Stimulated activated CD4-positive, alpha-beta T cell treated with anti-CD3 and anti-CD28 coated beads, Interleukin-1b, Interleukin-23, amount 100 ng/mL, for 4 hours (primary cell): ENCODE measurements at places on chromosomes 5 and 9.

DNA sequence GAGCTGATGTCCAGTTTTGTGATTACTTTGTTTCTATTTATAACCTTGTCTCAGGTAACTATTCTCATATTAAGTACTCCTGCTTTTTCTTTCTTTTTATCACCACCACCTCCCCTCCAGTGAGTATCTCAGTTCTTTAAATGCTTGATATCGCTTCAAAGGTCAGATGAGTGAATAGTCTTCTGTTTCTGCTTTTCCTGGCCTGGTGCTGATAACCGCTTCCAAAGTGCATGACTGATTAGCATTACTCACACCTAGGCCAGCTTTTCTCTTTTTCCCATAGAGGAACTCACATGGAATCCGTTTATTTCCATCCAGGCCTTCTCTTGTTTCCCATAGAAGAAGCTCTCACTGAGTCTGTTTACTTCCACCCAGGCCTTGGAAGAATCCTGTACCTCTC, 3.2 kb downstream of the SLC36A1 start:
- DNase-seq, result no peak

- DNase-seq, result peak; percentile 23
Observed at GRCh38 chr5:133610489-133611356, 1.6 kb downstream of the FSTL4 start.

DNA sequence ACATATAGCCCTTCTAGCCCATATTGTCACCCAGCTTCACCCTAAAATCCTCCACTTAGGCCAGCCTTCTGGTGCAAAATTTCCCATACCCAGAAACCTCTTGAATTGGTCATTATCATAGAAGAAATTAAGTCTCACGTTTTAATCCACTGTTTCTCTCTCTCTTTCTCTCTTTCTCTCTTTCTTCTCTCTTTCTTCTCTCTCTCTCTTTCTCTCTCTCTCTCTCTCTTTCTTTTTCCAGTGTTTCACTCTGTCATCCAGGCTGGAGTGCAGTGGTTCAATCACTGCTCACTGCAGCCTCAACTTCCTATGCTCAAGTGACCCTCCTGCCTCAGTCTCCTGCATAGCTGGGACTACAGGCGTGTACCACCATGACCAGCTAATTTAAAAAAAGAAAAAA, 363.4 kb downstream of the TMEM167A start:
- no peak for DNase-seq

GRCh38 chr5:113119246-113119924, 142.8 kb downstream of the DCP2 start:
- DNase-seq, result no peak

GRCh38 chr9:4927701-4928100, 57.4 kb upstream of the JAK2 start:
- DNase-seq, result no peak

DNA sequence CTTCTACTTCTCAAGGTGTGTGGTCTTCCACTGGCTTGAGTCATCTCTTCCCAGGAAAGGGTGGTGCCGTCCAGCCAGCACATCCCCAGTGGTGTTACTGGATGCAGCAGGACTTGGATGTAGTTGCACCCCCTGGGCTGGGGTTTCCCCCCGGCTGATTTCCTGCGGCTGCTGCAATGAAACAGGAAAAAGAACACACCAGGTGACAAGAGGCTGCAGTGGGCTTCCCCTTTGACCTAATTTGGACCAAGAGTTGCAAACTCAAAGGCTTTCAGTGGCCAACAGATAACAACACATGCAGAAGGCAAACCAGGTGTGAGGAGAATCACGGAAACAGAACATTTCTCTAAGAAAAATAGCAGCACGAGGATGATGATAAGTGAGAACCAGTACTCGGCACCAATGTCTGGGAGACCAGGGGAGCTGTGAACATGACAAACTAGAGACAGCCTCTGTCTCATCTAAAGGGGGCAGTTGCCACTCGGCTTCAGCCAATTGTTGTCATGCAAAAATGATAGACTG, 83.7 kb downstream of the PDE6A start:
- DNase-seq, result no peak

DNA sequence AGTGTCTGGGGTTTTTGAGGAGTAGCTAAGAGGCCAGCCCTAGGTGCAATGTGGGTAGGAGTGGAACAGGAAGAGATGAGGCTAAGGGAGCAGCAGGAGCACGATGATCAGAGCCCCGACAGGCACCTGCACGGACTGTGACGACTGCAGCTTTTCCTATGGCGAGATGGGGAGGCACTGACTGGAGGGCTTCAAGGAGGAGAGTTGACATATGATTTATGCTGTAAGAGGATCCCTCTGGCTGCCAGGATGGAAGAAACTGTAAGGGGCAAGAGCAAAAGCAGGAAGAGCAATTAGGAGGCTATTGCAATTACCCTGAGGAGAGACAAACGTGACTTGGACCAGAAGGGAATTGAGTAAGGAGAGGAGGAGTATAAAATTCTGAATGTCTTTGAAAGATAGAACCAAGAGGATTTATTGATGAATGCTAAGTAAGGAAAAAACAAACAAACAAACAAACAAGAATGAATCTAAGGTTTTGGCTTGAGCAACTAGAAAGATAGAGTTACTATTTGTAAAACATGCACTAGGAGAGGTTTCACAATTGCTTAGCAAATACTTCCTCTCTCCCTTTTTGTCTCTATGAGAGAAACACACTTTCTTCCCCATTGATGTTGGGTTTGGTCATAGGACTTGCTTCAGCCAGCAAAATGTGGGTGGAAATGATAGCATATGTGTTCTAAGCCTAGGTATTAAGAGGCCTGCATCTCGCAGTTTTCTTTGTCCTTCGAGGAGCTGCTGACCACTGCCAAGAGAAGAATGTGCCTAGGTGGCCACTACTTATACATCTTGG, 32.9 kb downstream of the TRPC7 start:
- no peak for DNase-seq

- DNase-seq, result no peak
Observed at GRCh38 chr5:149800633-149801032, 70.5 kb downstream of the PPARGC1B start.

DNA sequence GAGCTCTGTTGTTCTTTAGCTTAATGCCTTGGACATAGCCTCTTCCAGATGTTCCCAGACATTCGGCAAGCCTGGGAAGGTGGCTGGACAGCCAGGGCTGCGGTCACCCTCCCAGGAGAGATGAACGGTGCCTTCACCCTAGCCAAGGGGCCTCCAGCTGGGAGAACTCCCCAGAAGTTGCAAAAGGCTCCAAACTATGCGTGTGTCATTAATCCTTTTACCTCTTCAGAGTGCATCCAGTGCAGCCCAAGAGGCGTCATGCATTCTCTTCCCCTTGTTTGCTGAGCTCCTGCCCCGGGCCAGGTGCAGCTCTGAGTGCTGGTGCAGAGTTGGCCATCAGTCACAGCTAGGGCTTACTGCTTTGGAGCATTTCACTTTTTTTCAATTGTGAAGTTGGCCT, 22.8 kb downstream of the HMCN2 start:
- DNase-seq, result no peak

- DNase-seq, result no peak
Observed at GRCh38 chr5:38330207-38330606, 71.8 kb downstream of the EGFLAM start.

DNA sequence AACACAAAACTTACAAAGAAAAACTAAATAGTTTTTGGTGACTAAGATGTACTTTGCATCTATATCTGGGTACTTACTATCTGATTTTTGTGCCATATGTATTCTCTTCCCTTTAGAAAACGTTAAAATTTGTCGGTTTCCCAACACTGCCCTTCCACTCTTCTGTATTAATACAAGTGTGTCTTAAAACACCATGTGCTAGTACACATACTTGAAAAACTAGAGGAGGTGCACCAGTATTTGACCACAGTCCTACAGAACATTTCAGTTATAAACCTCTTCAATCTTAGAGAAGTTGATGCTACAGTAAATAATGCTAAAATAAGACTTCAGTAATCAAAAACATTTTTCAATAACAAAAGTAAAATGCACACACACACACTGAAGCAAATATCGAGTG, 251.2 kb downstream of the EFNA5 start:
- no peak for DNase-seq

GRCh38 chr5:14840624-14841023, 31.0 kb downstream of the ANKH start:
- no peak for DNase-seq

GRCh38 chr5:67009028-67009427, 187.6 kb downstream of the CD180 start:
- DNase-seq, result no peak

- DNase-seq, result no peak
Observed at GRCh38 chr5:35598707-35599370, 18.8 kb upstream of the SPEF2 start.

GRCh38 chr5:102107865-102108264, 188.2 kb downstream of the SLCO4C1 start:
- DNase-seq, result no peak

DNA sequence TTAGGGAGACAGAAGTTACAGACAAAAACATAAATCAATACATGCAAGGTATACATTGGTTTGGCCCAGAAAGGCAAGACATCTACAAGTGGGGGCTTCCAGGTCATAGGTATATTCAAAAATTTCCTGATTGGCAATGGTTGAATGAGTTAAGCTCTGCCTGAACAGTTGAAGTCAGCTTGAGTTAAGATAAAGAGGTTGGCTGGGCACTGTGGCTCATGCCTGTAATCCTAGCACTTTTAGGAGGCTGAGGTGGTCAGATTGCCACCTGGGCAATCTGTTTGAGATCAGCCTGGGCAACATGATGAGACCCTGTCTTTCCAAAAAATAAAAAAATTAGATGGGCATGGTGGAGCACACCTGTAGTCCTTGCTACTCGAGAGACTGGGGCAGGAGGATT, 16.3 kb downstream of the TMC1 start:
- DNase-seq, result no peak

GRCh38 chr5:10118150-10118549, 131.5 kb downstream of the ATPSCKMT start:
- DNase-seq, result no peak
